ENCODE measurements at places on chromosomes 4 and X.
A peak's percentile ranks its signal among the peaks of the same experiment; 100 is the strongest.

- DNase-seq, result peak; percentile 37
Measured at GRCh38 chr4:88672987-88673386, 24.6 kb downstream of the NAP1L5 start.

- no peak for DNase-seq
Measured at GRCh38 chr4:69830560-69831269, 29.2 kb downstream of the SULT1E1 start.

DNA sequence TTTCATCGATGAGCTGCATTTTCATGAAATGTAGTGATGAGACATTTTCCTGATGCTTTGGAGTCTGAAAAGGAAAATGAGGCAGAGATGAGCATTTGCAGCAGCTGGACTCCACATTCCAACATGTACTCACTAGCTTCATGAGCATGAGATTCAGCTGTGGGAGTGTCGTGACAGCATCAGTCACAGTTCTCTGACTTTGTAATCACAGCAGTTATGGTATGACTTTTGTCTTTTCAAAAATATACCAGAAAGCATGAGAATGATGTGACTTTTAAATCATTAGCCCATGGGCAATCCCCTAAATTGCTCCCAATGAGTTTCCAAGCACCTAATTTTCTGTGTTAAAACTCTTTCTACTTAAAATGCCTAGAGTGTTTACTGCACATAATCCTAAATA lies 18.3 kb upstream of the MSL3 start:
- no peak for DNase-seq

GRCh38 chr4:89653012-89653411 lies 183.9 kb downstream of the SNCA start:
- no peak for DNase-seq

GRCh38 chrX:103783971-103784370 lies 7.3 kb downstream of the PLP1 start:
- no peak for DNase-seq

GRCh38 chrX:129747533-129747932 lies 8.8 kb downstream of the XPNPEP2 start:
- DNase-seq, result no peak

DNA sequence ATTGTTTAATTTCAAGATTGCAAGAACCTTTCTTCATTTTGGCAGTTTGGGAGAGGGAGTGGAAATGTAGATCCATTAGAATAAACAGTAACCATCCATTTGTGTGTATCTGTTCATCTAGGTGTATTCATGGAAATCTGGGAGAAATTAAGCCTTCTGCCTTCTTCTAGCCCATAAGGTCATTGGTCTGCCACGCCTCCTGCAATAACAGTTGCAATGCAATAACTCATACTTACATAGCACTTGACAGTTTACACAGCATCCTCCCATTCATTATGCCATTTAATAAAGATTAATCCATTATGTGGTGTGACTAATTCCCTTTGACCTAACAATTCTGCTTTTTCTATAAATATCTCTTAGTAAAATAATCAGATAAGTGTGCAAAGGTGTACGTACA lies 42.6 kb downstream of the SHROOM4 start:
- no peak for DNase-seq

GRCh38 chr4:8613421-8614364 lies 21.1 kb downstream of the CPZ start:
- no peak for DNase-seq

DNA sequence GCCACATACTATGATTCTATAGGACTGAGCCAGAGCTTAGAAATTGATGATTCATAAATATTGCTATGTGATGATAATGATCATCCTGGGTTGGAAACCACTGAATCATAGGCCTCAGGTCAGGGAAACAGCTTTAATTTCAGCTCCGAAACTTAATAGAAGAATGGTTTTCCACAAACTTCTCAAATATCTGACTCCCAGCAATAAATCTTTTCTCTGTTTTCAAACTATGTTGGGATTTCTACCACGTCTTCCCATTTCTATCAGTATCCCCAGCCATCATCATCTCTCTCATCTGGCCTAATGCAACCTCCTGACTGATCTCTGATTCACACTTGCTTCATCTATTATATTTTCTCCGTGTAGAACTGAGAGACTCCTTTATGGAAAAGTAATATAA lies 521.8 kb upstream of the AGA start:
- DNase-seq, result no peak

DNA sequence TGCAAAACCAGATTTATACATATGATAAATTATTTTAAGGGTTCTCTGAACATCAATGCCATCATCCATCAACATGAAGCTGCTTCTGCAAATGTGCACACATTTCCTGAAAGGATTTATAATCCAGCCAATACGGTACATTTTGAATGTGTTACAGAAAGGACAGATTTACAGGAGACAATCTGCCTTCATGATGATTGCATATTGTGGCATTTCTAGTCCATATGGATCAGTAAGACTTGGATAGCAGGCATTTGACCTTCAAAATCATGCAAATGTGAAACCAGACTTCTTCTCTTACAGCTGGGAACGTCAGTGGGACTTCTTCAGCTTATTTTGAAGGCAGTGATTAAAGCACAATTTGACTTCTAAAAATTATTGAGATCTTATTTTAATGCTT lies 217.3 kb upstream of the GK2 start:
- DNase-seq, result no peak
